Stimulated activated CD4-positive, alpha-beta T cell treated with anti-CD3 and anti-CD28 coated beads, Interleukin-1b, Interleukin-23, amount 100 ng/mL, for 1 hour (primary cell): ENCODE measurements at places on chromosomes 3 and 15.

DNA sequence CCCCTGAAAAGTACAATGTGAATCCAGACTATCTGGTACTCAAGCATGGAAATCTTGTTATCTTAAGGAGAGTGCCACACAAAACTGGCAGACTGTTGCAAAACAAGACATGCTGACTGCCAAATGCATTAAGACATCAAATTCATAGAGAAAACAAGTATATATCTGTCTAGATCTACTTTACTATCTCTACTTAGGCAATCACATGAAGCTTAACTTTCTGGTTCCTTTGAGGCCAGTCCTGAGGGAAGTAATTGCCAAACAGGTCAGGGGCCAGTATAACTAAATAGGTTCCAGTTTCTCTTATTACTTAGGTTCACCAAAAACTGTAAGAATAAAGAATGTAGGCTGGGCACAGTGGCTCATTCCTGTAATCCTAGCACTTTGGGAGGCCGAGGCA lies 15.9 kb upstream of the SLC4A7 start:
- DNase-seq, result no peak

DNA sequence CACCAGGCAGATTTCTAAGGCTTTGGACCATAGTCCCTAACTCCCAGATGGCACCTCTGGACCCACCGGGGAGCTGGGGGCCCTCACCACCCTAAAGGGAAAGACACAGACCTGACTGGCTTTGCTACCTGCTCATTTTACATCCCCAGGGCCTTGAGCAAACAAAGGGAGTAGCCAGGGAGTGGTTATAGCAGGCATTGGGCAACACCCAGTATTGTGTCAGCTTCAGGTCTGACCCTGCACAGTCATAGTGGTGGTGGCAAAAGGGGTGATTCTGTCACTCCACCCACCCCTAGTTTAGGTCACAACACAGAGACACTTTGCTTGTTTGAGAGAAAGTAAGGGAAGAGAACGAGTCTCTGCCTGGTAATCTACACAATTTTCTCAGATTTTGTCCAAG lies 352.5 kb downstream of the DIPK2A start:
- no peak for DNase-seq

DNA sequence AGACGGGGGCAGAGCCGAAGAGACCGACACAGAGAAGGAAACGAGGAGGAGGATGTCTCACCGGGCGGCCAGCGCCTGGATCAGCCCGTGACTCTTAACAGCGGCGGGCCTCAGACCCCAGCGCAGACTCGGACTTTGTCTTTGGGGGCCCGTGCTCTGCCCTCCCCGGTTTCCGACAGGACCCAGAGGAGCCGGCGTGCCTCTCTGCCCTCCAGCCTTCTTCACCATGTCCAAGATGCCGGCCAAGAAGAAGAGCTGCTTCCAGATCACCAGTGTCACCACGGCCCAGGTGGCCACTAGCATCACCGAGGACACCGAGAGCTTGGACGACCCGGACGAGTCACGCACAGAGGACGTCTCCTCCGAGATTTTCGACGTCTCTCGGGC lies 1.0 kb downstream of the TSC22D2 start:
- DNase-seq, result no peak

DNA sequence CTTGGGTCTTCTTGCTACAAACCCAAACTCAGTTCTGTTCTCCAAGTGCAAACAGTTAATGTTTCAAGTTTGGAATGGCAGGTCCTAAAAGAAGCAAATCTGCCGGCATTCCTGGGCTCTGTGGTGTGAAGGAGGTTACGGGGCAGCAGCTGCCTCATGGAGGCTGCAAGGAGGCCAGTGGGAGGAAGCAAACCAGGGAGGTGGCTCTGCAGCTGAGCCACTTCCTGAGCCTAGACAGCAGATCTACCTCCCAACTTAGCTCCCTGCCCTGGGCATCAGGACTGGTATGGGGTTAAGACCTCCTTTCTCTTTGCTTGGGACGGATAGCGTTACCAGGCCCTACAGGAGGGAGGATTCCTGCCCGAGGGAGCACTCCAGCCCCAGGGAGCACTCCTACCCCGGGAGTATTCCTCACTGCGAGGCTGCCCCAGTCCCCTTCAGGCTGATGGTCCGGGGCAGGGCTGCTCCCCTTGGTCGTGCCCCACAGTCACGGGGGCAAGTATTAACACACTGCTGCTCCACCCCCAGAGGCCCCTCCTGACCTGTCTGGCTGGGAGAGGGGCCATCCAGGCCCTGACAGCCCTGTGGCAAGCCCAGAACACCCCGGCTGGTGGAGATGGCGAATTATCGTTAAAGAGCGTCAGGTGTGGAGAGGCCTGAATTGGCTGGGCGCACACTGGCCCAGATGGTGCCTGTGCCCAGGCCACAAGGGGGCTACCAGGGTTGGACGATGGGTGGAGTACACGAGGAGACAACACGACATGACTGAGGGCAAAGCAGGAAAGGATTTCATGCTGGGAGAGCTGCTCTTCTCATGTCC lies 129.9 kb downstream of the ATP10A start:
- DNase-seq, result no peak

GRCh38 chr3:99637016-99637367 lies 1.4 kb upstream of the COL8A1 start:
- DNase-seq, result no peak

- no peak for DNase-seq
These were observed 7.1 kb downstream of the LSG1 start for GRCh38 chr3:194664857-194665256.

GRCh38 chr15:40430271-40430805 lies 10.4 kb upstream of the BAHD1 start:
- no peak for DNase-seq

- no peak for DNase-seq
These were observed at the start of gene TRH for GRCh38 chr3:129974564-129974832. TSS of gene TRH (plus strand) at chr3:129974720. CDS start at chr3:129975817, 1,097 bp downstream.

GRCh38 chr15:57506422-57506821 lies 85.3 kb upstream of the MYZAP start:
- no peak for DNase-seq

DNA sequence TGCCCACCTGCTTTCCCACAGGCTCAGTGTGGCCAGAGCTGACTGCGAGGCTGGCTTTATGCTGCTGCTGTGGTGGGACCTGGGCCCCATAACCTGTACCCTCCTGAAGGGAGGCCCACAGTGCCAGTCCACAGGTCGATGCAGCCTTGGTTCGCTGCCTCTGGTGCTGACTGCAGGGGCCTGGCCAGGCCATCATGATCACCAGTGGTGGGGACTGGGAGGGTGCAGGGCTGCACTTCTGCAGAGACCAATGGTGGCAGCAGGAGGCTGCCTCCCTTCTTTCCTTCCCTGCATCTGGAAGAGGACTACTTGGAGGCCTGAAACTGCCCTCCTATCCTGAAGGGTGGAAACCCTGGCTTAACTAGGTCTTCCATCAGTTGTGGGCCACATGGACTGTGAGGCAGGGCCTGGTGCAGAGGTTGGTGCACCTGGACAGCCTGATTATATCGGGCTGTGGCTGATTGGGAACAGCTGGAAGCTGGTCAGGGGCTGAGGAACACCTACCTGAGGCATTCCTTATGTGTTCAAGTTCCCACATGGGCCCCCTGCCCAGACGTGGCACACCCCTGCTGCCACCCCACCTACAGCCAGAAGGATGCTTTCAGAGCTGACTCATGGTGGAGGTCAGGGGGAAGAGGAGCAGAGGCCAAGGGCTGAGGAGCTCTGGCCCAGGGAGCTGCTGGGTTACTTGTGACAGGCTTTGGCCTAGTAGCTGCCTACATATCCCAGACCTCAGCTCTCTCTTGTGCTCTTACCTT lies 29.8 kb downstream of the POMGNT2 start:
- DNase-seq, result no peak

DNA sequence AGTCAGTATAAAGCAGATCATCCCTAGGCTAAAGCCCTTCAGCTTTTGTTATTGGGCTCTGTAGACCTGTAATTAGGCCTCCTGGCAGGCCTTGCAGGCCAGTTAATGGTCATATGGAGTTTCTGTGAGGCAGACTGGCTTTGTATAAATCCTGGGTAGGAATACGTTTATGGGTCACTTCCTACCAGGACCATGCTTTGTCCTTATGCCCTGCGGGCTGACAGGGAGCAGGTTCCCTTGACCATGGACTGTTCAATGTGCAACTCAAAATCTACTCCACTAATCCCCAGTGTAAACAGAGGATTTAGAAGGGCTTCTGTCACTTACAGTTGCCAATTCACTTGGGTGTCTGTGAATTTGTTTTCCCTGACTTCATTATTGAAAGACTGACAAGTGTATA lies 202.7 kb upstream of the MLF1 start:
- DNase-seq, result no peak

DNA sequence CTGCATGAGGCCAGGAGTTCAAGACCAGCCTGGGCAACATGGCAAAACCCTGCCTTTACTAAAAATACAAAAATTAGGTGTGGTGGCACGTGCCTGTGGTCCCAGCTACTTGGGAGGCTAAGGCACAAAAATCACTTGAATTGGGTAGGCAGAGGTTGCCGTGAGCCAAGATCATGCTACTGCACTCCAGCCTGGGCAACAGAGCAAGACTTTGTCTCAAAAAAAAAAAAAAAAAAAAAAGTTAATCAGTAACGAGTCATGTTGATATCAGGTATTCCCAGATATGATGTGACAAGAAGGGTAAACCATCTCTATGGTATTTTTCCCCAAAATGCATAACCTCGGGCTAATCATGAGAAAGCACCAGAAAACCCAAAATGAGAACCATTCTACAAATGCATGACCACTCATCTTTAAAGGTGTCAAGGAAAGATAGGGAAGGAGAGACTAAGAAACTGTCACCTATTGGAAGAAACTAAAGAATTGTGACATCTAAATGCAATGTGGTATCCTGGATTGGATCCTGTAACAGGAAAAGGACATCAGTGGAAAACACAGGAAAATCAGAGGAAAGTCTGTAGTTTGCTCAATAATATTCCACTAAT lies 66.5 kb upstream of the MAP4 start:
- DNase-seq, result no peak

DNA sequence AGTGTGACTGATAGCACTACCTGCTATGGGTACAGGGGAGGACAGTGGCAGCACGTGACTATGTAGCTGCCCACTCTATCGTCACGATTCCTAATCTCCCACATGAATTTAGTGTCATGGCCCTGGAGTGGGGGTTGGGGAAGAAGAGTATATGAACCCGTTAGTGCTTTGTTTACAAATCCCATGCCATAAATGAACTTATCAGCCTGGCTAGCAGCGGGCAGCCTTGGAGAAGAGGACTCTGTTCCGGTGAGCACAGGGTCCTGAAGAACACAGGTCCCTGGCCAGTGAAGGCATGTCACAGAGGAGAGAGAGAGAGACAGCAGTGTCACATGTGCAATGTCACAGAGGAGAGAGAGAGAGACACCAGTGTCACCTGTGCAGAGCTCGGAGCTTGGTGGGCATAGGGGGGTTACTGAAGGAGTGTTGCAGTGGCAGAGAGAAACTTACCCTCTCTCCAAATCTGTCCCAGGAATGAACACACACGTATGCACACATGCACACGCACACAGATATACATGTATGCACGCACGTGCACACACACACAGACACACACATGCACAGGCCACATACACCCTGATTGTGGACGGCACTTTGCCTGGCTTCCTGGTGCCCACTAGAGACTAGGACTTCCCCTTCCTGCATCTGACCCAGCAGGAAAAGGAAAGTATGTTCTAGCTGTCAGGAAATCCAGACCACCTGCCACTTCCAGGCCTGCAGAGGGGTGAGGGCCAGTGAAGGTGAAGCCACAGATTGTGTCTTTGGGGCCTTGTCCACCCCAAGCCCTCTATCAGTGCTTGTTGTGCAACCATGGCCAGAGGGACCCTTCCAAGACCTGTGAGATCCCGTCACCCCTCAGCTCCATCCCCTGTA lies 26.3 kb downstream of the ITGA11 start:
- no peak for DNase-seq

GRCh38 chr15:57734860-57735259 lies 28.3 kb downstream of the POLR2M start:
- DNase-seq, result no peak

DNA sequence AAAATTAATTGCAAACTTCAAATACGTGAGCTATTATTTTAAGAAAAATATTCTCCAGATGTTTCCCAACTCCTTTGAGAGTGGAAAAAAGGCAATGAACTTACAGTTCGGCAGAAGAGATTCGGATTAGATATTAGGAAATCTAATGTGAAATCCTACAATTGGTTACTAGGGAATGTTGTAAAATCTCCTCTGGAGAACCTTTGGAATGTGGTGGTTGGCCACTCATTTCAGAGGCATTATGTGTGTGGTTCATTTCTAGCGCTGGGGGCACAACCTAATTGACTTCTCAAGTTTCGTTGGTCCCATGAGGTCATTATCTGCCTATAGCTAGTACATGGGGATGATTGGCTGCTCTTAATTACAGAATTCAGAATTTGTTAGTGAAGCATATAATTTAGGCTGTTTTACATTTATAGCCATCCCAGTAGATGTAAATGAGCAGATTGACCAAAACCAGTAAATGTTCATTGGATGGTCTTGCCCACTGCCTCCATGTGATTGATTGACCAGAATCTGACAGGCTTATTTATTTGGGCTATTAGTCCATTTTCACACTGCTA lies 34.6 kb upstream of the CMSS1 start:
- no peak for DNase-seq

DNA sequence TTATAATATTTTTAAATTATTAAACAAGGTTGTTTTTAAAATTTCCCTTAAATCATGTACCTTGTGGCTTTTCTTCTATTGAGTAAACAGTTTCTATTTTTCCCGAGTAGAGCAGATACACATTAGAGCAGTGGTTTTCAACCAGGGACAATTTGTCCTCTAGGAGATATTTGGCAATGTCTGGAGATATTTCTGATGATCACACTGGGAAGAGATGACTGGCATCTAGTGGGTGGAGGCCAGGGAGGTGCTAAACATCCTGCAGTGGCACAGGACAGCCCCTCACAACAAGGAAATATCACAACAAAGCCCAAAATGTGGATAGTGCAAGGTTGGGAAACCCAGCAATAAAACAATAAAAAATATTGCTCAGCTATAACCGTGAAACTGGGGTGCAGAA lies 113.0 kb upstream of the PTPRG start:
- DNase-seq, result no peak

GRCh38 chr15:69871511-69872134 lies 226.1 kb downstream of the TLE3 start:
- no peak for DNase-seq

- DNase-seq, result no peak
These were observed 47.0 kb downstream of the CALML4 start for GRCh38 chr15:68158046-68158628.

GRCh38 chr3:15428539-15428938 lies 1.1 kb downstream of the EAF1 start:
- no peak for DNase-seq

GRCh38 chr15:74541494-74542165 lies 610 bp downstream of the ARID3B start:
- no peak for DNase-seq

GRCh38 chr3:13705702-13706280 lies 156.9 kb downstream of the FBLN2 start:
- no peak for DNase-seq

GRCh38 chr15:33163816-33164215 lies 30.7 kb downstream of the FMN1 start:
- DNase-seq, result no peak

DNA sequence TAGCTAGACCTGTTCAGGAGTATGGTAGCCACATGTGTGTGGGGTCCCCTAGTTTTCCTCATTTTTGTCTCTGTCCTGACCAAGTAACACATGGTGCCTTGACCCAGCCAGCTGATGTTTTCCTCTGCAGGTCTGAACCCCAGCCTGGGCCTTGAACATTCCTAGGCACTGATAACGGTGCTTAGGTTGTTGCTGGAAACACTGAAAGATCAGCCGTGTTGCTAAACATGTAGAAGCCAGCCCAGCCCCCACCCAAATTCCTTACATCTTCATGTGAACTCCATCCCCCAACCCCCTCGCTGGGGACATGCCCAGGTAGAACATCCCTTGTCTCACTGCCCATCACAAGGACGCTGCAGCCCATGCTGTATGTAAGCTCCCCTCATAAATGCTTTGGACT lies 18.7 kb downstream of the RTP3 start:
- DNase-seq, result no peak
